ENCODE measurements at places on chromosomes 3 and 15.

- no peak for DNase-seq
These were observed 124.9 kb downstream of the LPP start for GRCh38 chr3:188278717-188279324.

DNA sequence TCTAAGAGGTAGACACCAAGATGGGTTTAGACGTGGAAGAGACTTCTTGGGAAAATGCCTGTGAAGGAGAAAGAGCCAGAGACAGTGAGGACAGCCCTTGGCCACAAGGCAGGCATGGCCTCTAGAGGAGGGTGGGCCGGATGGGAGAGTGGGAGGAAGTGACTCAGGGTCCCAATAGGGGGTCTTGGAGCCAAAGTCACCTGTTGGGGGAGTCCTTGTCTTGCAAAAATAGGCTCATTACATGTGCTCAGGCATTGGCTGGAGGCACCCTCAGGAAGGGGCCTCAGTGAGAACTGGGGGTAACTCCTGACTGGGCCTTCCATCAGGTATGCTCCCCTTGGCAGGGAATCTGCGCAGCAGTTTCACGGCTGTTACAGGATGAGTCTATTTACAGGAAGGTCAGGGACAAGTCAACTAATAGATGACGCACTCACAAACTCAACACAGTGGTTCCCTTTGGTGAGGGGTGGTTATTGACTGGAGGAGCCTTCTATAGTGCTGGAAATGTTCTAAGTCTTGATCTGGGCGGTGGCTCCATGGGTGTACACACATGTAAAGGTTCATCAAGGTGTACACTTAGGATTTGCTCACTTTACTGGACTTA is 259.6 kb downstream of the XXYLT1 start:
- no peak for DNase-seq

GRCh38 chr15:84684092-84684491 is 26.1 kb upstream of the NMB start:
- DNase-seq = no peak

DNA sequence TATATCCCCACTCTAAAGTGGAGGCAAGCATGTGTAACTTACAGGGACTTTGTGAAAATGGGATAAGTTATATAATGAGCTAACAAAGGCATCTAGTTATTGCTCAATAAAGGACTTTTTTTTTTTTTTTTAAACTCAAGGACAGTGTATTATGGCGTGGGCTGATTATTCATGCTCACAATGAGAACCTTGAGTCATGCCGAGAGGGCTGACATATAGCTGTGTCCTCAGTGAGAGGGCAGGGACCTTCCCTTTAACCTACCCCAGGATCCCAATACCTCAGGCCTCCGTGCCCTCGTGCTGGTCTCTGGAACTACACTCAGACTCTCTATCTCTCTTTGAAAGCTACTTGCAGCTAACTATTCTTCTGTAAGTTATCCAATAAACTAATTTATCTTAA is 319.9 kb upstream of the ICE2 start:
- no peak for DNase-seq

DNA sequence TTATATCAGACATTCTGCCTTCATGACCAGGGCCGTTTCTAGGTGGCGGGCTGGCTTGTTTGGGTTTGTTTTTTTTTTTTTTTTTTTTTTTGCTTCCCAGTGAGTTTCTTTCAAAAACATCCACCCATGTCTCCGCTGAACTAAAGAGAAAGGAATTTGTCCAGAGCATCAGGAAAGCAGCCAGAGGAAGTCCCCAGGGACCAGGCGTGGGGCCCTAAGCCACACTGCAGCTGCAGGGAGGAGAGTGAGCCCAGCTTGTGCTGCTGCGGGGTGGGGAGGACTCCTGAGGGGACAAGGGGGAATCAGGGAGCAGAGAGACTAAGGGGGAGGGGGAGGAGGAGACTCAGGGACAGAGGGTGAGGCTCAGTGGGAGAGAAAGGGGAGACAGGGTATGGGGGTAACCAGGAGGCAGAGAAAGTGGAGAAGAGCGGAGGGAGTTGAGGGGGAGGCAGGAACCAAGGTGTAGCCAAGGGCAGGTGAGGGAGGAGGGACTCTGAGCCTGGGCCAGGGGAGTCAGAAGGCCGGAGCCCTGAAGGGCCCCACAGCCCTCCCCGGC is 49.5 kb downstream of the CYP11A1 start:
- DNase-seq = no peak

- no peak for DNase-seq
These were observed 30.7 kb upstream of the ST3GAL6 start for GRCh38 chr3:98732286-98733052.

DNA sequence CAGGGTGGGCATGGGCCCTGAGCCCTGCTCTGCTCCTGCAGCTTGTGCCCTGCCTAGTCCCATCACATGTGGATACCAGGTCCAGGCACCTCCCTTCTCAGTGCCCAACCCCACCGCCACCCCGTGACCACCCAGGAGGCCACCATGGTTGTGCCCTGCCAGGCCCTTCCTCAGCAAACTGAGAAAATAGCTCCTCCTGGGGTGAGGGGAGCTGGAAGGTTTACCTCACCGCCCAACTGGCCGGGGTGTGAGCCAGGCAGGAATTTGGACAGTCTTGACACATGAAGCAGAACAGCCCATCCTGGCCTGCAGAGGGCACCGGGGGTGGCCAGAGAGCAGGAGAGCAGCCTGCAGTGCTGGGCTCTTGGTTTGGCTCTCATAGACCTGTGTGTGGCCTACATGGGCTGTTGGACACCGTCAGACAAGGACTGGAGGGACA is 11.4 kb upstream of the C3orf22 start:
- no peak for DNase-seq

DNA sequence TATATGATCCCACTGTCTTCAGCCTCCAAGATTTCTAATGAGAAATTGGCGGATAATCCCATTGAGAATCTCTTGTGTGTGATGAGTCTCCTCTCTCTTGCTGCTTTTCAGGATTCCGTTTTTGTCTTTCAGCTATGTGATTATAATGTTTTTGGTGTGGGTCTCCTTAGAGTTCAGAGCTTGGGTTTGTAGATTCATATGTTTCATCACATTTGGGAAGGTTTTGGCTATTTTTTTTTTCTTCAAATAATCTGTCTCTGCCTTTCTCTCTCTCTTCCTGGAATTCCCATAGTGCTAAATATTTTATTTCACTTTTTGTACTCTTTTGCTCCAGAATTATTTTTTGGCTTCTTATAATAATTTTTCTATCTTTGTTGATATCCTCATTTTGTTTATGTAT is 40.4 kb downstream of the SACM1L start:
- no peak for DNase-seq

- DNase-seq = no peak
These were observed 86.9 kb downstream of the C3orf80 start for GRCh38 chr3:160312014-160312624.

DNA sequence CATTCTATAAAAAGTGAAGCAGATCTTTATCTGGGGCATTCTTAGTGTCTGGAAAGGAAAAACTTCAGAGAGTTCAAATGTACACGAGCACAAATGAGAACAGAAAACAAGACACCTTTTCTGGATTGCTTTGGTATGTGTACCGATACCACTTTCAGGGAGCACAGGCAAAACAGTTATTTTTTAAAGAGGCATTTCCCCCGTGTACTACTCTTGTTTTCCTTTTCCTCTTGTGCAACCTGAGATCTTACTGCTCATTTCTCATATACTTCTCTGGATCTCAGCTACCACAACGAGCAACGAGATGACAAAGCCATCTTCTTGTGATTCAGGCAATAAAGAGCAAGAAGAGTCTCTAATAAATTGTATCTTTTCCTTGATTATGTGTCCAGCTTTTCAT is 463.6 kb downstream of the SHQ1 start:
- DNase-seq = no peak

DNA sequence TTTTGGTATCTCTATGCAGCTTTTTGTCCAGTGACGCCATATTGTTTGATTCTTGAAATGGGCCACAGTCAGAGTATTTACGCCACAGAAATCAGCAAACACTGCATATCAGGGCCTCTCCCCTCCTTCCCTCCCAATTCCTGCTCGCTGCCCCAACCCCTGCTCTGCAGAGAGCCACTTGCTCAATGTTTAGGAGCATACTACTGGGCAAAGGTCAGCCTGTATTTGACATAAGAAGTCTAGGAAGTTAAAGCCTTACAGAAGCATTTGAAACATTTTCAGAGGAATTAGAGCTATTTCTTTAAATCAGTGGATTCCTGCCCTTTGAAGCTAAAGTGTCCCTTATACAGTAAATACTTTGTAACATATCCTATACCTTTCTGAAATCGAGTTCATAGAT is 17.4 kb upstream of the RARB start:
- DNase-seq = no peak

DNA sequence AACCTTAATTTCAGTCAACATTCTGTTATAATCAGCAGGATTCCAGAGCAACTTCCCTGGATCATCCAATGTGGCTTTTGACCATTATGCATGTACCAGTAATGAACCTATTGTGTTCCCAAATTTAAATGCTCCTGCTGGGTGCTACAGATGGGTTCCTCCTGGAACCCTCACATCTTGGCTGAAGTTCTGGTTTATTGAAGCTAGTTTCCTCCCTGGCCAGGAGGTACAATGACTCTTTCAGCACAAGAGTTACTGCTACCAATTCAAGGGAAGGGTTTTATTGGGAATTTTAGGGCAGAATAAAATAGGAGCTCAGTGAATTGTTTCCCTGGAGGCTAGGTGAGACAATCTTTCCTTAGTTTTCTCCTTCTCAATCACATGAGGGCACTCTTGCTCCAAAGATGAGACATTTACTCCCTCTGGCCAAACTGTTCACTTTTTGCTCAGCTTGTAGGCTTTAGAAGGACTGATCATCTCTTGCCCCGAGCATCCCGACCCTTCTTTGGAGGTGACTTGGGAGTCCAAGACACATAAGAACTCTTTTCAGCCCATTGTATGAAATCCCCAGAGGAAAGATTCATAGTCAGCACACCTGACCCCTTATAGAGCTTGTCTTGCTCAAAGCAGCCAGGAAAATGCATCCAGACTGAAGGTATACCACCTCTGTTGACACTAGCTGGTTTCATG is 8.8 kb upstream of the NPHP3 start:
- DNase-seq = peak; percentile 25

- no peak for DNase-seq
These were observed 172.6 kb upstream of the FAM3D start for GRCh38 chr3:58839187-58839586.

- no peak for DNase-seq
These were observed 61.8 kb upstream of the RBP1 start for GRCh38 chr3:139601191-139601961.

GRCh38 chr15:73946046-73946721 is 19.9 kb downstream of the LOXL1 start:
- no peak for DNase-seq

- DNase-seq = no peak
These were observed 1024.1 kb upstream of the CFAP20DC start for GRCh38 chr3:60073942-60074341.

- DNase-seq = no peak
These were observed 130.2 kb upstream of the SGO1 start for GRCh38 chr3:20316238-20316637.

DNA sequence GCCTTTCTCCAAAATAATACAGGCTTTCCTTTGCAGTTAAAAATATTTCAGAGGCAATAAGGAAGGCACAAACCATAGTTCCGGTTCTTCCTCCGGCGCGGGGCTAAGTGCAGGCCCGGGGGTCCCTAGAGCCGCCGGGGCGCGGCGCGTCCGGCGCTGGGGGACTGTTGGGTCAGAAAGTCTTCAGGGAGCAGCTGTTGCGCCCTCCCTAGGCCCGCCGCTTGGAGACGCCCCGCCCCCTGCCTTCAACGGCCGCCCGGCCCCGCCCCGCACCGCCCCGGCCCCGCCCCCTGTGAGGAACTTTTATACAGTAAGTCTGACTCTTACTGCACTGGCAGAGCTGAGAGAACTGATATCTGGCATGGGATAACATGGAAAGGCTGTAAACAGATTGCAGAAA is 283.1 kb upstream of the ARL6 start:
- no peak for DNase-seq

DNA sequence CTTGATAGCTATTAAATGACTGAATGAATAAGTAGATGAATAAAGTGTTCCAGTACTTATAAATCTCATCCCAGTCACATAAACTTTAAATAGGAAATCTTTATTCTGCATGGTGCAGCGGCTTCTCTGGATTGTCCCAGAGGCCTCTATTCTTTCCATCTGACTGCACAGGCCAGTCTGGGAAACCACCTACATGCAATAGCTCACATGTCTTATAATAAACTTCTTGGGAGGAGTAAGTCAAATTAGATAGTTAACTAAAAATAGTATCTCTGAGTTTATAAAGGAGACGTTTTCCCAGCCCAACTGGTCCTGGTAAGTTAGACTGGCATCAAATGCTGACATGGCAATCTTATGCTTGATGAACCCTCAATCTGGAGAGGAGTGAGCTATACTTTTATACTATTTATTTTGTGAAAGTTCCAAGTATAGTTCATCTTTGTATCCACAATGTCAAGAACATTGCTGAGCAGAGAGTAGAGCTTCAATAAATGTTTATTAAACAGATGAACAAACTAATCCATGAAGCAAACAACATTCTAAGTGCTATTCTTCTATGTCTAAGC is 417.6 kb downstream of the TIGIT start:
- DNase-seq = no peak

DNA sequence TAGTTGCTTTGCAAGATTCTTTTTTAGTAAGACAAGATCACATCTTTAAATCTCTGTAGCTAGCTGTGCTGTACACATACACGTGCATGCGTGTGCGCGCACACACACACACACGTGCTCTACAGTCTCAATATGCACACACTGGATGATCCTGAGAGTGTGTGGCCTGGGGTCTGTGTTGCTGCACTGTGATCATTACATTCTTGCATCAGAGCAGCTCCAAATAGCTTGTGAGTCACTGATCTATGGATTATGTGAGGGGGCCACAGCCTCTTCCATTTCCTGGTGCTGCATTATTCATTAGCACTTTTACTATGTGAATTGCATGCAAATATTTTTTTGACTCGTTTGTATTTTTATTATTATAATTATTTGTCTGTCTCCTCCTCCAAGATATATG is 34.6 kb downstream of the MCTP2 start:
- DNase-seq = no peak

GRCh38 chr15:34436956-34437442 is 609 bp downstream of the GOLGA8A start:
- no peak for DNase-seq

DNA sequence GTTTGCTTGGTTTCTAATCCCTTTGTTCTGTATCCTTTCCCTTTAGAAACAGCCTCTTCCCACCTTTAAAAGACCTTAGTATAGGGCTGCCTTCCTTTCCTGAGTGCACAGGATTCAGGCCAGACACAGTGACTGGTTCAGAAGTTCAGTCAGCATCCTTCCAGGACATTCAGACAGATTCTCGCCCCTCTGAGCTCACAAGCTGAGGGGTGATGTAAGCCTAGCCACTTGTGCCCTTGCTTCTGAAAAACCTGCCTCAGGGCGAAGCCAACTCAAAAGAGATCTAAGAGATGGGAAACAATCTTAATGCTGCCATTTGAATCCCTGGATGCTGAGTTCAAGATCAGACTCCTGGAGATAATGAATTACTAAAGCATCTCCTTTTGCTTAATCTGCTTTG is 6.7 kb upstream of the NSMCE3 start:
- no peak for DNase-seq
